ENCODE measurements at places on chromosomes 4 and X. TPM values are rescaled to one million over a fixed set of nuclear protein-coding genes. Genes with fewer than 3 reads are reported as not detected.

ASB5 gene
- 0.21 TPM for polyA plus RNA-seq

NAP1L3 gene
- polyA plus RNA-seq = 3.2 TPM

POLN gene
- 0.82 TPM for polyA plus RNA-seq

EDA gene
- not detected for polyA plus RNA-seq

VEGFC gene
- polyA plus RNA-seq = 43.7 TPM

FRMPD4 gene
- polyA plus RNA-seq = 0.53 TPM

- H3K4me1 ChIP-seq = peaks cover 1% of the 10 kb centered on the region
- DNase-seq = no peak
- H3K27ac ChIP-seq = no peak overlapping the region
- H3K36me3 ChIP-seq = no peaks in the 10 kb centered on the region
- peaks cover 6% of the 10 kb centered on the region for H3K27me3 ChIP-seq
- H3K4me3 ChIP-seq = no peak overlapping the region
Measured at GRCh38 chrX:69016293-69016941, 148.8 kb downstream of the PJA1 start.

- H3K27me3 ChIP-seq = no peaks in the 10 kb centered on the region
- no peak for DNase-seq
- H3K4me3 ChIP-seq = no peak overlapping the region
- H3K36me3 ChIP-seq = no peaks in the 10 kb centered on the region
Measured at GRCh38 chr4:182928061-182928460, 10.9 kb upstream of the DCTD start.

GRCh38 chr4:7704625-7705024 lies 235.0 kb downstream of the AFAP1 start:
- DNase-seq = no peak
- H3K4me1 ChIP-seq = no peaks in the 10 kb centered on the region
- H3K27ac ChIP-seq = no peak overlapping the region
- no peaks in the 10 kb centered on the region for H3K36me3 ChIP-seq

DNA sequence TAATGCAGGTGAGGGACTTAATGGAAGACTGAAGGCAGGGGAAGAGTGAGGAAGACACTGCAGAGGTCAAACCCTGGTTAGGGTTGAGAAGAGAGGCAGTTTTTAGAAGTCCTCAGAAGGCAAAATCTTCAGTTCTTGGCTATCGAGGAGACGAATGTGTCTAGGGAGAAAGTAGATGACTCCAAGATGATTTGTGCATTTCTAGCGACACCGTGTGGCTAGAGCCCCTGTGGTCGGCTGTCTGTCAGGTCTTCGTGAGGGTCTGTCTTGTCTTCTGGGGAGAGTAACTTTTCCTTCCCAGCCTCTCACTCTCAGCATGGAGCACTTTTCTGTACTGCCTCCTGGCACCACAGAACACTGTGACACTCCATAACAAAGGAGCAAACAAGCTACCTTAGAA lies 458.1 kb downstream of the STIM2 start:
- H3K27me3 ChIP-seq = no peaks in the 10 kb centered on the region
- no peak overlapping the region for H3K27ac ChIP-seq
- peak; percentile 17 for DNase-seq
- H3K4me1 ChIP-seq = no peaks in the 10 kb centered on the region
- H3K4me3 ChIP-seq = no peak overlapping the region
- no peaks in the 10 kb centered on the region for H3K36me3 ChIP-seq

DNA sequence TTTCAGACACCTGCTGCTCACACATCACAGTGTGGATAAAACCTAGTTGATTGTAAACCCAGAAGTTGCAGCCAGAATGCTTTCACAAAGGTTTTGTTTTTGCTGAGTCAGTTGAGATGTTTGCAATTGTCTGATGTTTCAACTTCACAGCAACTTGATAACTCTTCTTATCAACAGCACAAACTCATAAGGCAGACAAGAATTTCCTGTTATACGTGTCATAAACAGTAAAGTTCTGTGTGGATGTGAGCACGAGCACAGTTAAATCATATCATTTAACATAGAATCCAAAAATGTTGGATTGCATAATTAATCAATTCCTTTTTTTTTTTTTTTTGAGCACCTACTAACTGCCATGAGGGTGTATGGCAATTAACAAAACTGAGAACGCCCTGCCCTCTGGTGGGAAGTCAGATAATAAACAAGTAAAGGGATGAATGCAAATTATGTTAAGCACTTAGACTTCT lies 512.2 kb downstream of the PDHA2 start:
- DNase-seq = no peak
- no peak overlapping the region for H3K4me3 ChIP-seq
- no peaks in the 10 kb centered on the region for H3K4me1 ChIP-seq
- H3K27ac ChIP-seq = no peak overlapping the region

- no peaks in the 10 kb centered on the region for H3K27me3 ChIP-seq
- no peaks in the 10 kb centered on the region for H3K4me1 ChIP-seq
- H3K36me3 ChIP-seq = no peaks in the 10 kb centered on the region
- H3K4me3 ChIP-seq = no peak overlapping the region
Measured at GRCh38 chrX:31580227-31580626, 508.4 kb upstream of the FTHL17 start.

- peaks cover 33% of the 10 kb centered on the region for H3K27me3 ChIP-seq
- H3K4me1 ChIP-seq = no peaks in the 10 kb centered on the region
- DNase-seq = no peak
- no peak overlapping the region for H3K4me3 ChIP-seq
- H3K27ac ChIP-seq = no peak overlapping the region
Measured at GRCh38 chr4:1567519-1567807, 116.7 kb downstream of the FAM53A start.

DNA sequence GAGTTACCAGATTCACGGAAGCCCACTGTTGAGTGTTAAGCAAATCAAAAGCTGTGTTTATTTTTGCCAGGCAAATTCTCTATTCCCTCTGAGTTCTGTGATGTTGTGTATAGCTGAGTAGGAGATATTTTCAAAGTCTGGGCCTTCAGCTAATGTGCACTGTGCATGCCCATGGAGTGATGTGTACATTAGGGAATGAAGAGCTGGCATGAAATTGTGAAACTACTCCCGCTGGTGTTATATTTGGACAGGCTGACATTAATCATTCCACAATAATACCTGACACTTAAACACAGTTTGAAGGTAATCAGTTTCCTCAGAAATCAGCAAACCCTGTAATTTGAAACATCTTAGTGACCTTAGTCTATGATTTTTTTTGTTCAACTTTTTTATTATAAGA lies 88.1 kb upstream of the MBNL3 start:
- no peak overlapping the region for H3K27ac ChIP-seq
- no peak overlapping the region for H3K4me3 ChIP-seq
- no peaks in the 10 kb centered on the region for H3K4me1 ChIP-seq
- H3K36me3 ChIP-seq = no peaks in the 10 kb centered on the region
- H3K27me3 ChIP-seq = 0 out of 2 replicates have a peak, but pooled peaks cover 2% of the 10 kb centered on the region

GRCh38 chr4:173505924-173506518 lies 24.0 kb downstream of the HAND2 start:
- no peak overlapping the region for H3K27ac ChIP-seq
- peak; percentile 45 for DNase-seq
- H3K4me1 ChIP-seq = no peaks in the 10 kb centered on the region
- H3K36me3 ChIP-seq = no peaks in the 10 kb centered on the region
- peaks cover 82% of the 10 kb centered on the region for H3K27me3 ChIP-seq
- no peak overlapping the region for H3K4me3 ChIP-seq

DNA sequence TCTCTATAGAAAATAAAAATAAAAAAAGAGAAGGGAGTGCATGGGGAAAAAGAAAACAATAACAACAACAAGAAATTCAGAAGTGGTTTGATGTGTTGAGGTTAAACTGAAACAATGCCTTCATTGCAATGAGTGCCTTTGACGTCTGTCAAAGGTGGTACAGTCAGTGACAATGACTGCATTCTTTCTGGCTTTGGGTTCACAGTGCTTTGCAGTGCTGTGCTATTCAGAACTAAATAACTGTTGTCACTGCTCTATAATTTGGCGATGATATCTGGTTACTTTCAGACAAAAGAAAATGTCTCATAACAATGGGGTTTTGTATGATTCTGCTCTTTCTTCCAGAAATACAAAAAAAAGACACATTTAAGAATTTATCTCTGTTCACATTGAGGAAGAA lies 488.6 kb upstream of the MAGEB2 start:
- H3K36me3 ChIP-seq = no peaks in the 10 kb centered on the region
- H3K27ac ChIP-seq = no peak overlapping the region
- no peaks in the 10 kb centered on the region for H3K4me1 ChIP-seq

GRCh38 chrX:551306-551705 lies 79.3 kb upstream of the SHOX start:
- H3K36me3 ChIP-seq = no peaks in the 10 kb centered on the region
- H3K27ac ChIP-seq = no peak overlapping the region
- no peak for DNase-seq
- H3K4me3 ChIP-seq = no peak overlapping the region
- H3K4me1 ChIP-seq = no peaks in the 10 kb centered on the region

DNA sequence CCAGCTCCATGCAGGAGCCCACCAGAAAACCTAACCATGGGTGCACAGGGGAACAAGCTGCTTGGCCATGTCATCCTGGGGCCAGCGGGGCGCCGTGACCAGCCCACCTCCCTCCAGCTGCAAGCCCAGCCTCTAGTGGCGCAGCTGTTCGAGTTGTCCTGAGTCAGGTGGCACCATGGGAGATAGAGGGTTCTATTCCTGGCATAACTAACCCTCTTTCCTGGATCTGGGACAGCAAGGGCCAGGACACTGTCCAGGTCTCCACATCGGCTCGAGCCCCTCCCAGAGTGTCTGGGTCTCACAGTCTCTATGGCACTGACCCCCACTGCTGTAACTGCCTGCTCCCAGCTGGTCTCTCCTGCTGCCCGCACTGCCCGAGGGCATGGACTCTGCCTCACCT lies 16.7 kb downstream of the ABLIM2 start:
- H3K4me1 ChIP-seq = no peaks in the 10 kb centered on the region
- H3K36me3 ChIP-seq = no peaks in the 10 kb centered on the region
- H3K27ac ChIP-seq = no peak overlapping the region

- no peaks in the 10 kb centered on the region for H3K27me3 ChIP-seq
- no peaks in the 10 kb centered on the region for H3K4me1 ChIP-seq
- no peak overlapping the region for H3K4me3 ChIP-seq
- H3K36me3 ChIP-seq = no peaks in the 10 kb centered on the region
- no peak for DNase-seq
Measured at GRCh38 chr4:133581996-133582619, 433.0 kb downstream of the PCDH10 start.

- DNase-seq = no peak
- no peak overlapping the region for H3K4me3 ChIP-seq
- H3K4me1 ChIP-seq = no peaks in the 10 kb centered on the region
- no peaks in the 10 kb centered on the region for H3K36me3 ChIP-seq
Measured at GRCh38 chr4:86152454-86152853, 207.4 kb downstream of the MAPK10 start.

DNA sequence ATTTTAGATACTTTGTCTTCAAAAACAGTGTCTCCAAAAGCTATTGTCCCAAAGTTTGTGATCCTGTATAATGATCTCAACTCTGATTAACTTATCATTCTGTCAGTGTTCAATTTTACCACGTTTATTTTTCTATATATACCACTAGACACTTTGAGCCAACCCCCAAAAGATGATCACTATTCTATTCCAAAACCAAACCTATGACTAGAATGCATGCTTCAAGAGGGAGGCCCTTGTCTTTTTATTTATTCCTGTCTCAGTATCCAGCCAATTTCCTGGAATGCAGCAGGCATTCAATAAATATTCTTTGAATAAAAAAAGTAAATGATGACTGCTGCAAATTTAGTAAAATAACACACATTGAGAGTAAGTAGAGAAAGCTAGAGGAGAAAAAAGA lies 275.6 kb downstream of the LDB2 start:
- no peaks in the 10 kb centered on the region for H3K27me3 ChIP-seq
- H3K4me3 ChIP-seq = no peak overlapping the region
- no peak overlapping the region for H3K27ac ChIP-seq
- no peaks in the 10 kb centered on the region for H3K36me3 ChIP-seq
- H3K4me1 ChIP-seq = peaks cover 9% of the 10 kb centered on the region

DNA sequence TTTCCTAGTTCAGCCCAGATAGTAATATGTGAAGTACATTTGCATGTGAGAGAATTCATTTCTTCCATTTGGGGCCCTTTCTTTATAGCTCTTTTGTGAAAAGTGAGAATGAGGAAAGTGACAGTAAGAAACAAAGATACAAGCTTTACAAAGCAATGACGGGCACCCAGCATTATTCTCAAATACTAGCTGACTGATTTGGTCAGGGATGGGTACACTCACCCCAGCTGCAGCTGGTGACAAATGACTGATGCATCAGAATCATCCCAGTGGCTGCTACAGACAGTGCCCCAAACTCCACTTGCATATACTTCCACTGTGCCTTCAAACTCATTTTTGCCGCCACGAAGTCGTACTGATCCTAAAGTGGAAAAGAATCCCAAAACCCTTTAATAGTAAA lies 14.8 kb downstream of the PRSS12 start:
- 0 out of 2 replicates have a peak, but pooled peaks cover 2% of the 10 kb centered on the region for H3K36me3 ChIP-seq
- H3K27ac ChIP-seq = peak overlapping the region; percentile 77
- no peaks in the 10 kb centered on the region for H3K27me3 ChIP-seq

- no peaks in the 10 kb centered on the region for H3K36me3 ChIP-seq
- H3K27ac ChIP-seq = no peak overlapping the region
- no peak for DNase-seq
- H3K4me1 ChIP-seq = no peaks in the 10 kb centered on the region
- no peaks in the 10 kb centered on the region for H3K27me3 ChIP-seq
- no peak overlapping the region for H3K4me3 ChIP-seq
Measured at GRCh38 chr4:117466388-117466787, 381.0 kb upstream of the TRAM1L1 start.

DNA sequence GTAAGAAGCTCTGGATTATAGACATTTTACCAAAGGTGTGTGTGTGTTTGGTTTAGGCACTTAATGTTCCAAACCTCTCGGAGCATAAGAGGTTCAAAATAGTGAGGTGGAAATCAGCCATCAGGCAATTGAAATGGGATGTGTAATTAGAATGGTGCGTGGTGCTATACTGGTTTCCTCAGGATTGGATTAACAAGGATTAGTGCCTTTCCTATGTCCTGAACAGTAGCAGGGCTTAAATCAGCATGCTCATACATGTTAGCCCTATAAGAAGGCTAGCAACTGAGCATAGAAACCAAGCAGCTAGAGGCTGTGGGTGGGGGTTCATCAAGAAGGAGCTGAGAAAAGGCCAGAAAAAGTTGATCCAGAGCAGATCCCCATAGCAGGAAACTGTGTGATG lies 256.8 kb upstream of the CXXC4 start:
- DNase-seq = no peak
- no peak overlapping the region for H3K4me3 ChIP-seq

DNA sequence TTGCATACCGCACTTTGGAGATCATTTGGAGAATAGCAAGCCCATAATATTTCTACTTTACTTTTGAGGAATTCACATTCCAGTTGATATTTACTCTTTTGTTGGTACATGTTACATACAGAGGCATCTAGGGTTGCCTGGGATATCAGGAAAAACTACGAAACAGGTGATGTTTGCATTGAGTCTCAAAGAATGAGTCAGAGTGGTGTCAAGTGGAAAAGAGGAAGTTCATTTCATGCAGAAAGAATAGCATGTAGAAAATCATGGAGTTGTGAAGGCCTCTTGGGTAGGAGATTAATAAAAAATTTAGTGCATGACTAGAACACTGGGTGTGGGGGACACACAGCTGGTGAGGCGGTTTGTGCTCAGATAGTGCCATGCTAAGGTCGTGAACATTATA lies 33.5 kb upstream of the ELOVL6 start:
- H3K36me3 ChIP-seq = no peaks in the 10 kb centered on the region
- no peak for DNase-seq
- H3K27me3 ChIP-seq = no peaks in the 10 kb centered on the region
- H3K4me3 ChIP-seq = no peak overlapping the region

GRCh38 chrX:137058339-137059127 lies 24.7 kb upstream of the GPR101 start:
- no peak overlapping the region for H3K4me3 ChIP-seq
- H3K27me3 ChIP-seq = no peaks in the 10 kb centered on the region
- no peak overlapping the region for H3K27ac ChIP-seq
- H3K36me3 ChIP-seq = no peaks in the 10 kb centered on the region
- no peak for DNase-seq

- no peaks in the 10 kb centered on the region for H3K27me3 ChIP-seq
- H3K27ac ChIP-seq = no peak overlapping the region
- no peaks in the 10 kb centered on the region for H3K36me3 ChIP-seq
- no peak for DNase-seq
- no peak overlapping the region for H3K4me3 ChIP-seq
Measured at GRCh38 chrX:121733514-121733913, 686.1 kb downstream of the GLUD2 start.

Measured in IMR-90 (cell line).